Left lung (tissue), 14 donors: ENCODE measurements at places on chromosomes 7 and 10.
A peak's percentile ranks its signal among the peaks of the same experiment; 100 is the strongest.

GRCh38 chr7:48760528-48761265 lies 163.7 kb upstream of the CDC14C start:
- no peaks in the 10 kb centered on the region for H3K36me3 ChIP-seq
- H3K27ac ChIP-seq = no peak overlapping the region
- no peak for DNase-seq
- H3K27me3 ChIP-seq = no peaks in the 10 kb centered on the region
- no peak overlapping the region for H3K4me3 ChIP-seq
- no peaks in the 10 kb centered on the region for H3K4me1 ChIP-seq

DNA sequence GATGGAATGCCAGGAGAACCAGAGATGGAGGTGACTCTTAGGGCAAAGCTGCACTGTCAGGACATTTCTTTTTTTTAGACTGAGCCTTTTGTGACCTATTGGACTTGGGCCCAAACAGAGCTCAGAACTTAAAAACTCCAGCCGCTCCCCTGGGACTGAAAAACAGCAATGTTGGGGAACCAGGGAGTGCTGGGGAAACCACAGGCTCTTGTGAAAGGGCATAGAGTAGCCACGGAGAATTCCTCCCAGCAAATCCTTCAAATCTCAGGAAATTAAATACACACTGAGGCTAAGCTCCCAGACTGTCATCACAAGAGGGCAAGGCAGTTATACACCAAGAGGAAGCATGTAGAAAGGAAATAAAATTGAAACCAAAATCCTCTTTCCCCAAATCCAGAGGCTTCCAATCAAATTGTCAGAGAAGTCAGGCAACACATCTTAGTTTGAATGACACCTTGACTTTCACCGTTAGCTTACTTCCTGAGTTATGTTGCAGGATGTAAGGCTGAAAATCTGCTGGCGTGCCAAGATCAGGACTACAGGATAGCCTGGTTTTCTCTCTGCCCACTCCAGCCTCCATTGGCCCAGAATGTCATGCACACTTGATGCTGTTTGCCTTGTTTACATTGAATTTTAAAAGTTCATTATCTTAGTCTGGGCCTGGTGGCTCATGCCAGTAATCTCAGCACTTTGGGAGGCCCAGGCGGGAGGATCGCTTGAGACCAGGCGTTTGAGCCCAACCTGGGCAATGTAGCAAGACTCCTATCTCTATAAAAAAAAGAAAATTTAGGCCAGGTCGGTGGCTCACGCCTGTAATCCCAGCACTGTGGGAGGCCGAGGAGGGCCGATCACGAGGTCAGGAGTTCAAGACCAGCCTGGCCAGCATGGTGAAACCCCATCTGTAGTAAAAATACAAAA lies 2.6 kb upstream of the RFC2 start:
- H3K27me3 ChIP-seq = no peaks in the 10 kb centered on the region
- H3K4me3 ChIP-seq = no peak overlapping the region
- DNase-seq = no peak
- H3K36me3 ChIP-seq = no peaks in the 10 kb centered on the region
- H3K4me1 ChIP-seq = peaks cover 20% of the 10 kb centered on the region

DNA sequence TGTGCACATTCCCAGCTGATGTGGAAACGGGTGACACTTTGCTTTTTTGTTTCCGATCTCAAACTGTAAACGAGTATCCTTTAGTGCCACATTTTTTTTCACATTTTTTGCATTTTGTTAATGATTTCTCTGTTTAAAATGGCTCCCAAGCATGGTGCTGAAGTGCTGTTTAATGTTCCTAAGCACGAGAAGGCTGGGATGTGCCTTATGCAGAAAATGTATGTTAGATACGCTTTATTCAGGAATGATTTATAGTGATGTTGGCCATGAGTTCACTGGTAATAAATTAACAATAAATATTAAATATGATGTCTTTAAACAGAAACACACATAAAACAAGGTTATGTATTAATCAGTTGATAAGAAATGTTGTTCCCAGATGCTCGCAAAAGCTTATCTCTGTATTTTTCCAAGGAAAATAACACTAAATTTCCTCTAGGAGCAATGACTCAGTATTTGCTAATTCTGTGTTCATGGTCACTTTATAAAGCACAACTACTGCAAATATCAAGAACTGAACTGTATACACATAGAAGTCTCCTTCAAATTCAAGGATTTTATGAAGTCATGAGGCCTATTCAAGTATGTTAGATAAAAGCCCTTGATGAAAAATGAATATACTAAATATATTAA lies 305.9 kb upstream of the SMIM30 start:
- DNase-seq = no peak
- no peak overlapping the region for H3K4me3 ChIP-seq
- H3K36me3 ChIP-seq = no peaks in the 10 kb centered on the region
- H3K4me1 ChIP-seq = no peaks in the 10 kb centered on the region
- no peaks in the 10 kb centered on the region for H3K27me3 ChIP-seq

GRCh38 chr10:6388261-6388893 lies 185.6 kb downstream of the PFKFB3 start:
- no peak overlapping the region for H3K27ac ChIP-seq
- no peaks in the 10 kb centered on the region for H3K27me3 ChIP-seq
- H3K4me1 ChIP-seq = no peaks in the 10 kb centered on the region

GRCh38 chr7:18573410-18574234 lies 78.1 kb downstream of the HDAC9 start:
- no peak overlapping the region for H3K27ac ChIP-seq
- DNase-seq = no peak
- no peaks in the 10 kb centered on the region for H3K4me1 ChIP-seq

- no peak overlapping the region for H3K4me3 ChIP-seq
- no peak overlapping the region for H3K27ac ChIP-seq
- no peaks in the 10 kb centered on the region for H3K4me1 ChIP-seq
- peaks cover 18% of the 10 kb centered on the region for H3K27me3 ChIP-seq
These were observed 200.8 kb upstream of the PFKP start for GRCh38 chr10:2866569-2866968.

- no peak overlapping the region for H3K27ac ChIP-seq
- no peaks in the 10 kb centered on the region for H3K27me3 ChIP-seq
- H3K4me1 ChIP-seq = no peaks in the 10 kb centered on the region
- H3K4me3 ChIP-seq = no peak overlapping the region
These were observed 181.4 kb downstream of the GNAT3 start for GRCh38 chr7:80330434-80330833.

DNA sequence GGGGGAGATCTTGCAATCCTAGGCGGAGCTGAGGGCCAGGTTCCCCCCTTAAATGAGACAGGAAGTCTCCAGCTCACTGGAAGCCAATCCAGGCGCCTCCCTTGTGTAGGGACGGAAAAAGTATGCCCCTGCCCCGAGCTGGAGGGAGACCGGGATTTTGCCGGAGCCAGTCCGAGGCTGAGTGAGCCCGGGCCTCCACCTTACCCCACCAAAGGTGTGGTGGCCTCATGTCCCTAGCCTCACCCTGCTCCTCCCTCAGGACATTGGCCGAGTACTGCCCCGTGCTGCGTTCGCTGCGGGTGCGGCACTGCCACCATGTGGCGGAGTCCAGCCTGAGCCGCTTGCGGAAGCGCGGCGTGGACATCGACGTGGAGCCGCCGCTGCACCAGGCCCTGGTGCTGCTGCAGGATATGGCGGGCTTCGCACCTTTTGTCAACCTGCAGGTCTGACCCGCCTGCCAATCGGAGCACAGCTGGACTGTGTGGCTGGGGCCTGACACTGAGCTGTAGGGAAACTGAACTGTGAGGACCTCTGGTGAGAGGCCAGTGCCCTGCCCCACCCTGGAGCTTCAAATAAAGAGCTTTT lies 2.0 kb downstream of the FBXL15 start:
- no peaks in the 10 kb centered on the region for H3K27me3 ChIP-seq
- H3K4me3 ChIP-seq = peak overlapping the region; percentile 98
- DNase-seq = peak; percentile 97
- no peaks in the 10 kb centered on the region for H3K36me3 ChIP-seq
- H3K27ac ChIP-seq = peak overlapping the region; percentile 91

GRCh38 chr10:30448092-30448491 lies 14.1 kb downstream of the MAP3K8 start:
- peaks cover 6% of the 10 kb centered on the region for H3K4me1 ChIP-seq
- no peaks in the 10 kb centered on the region for H3K27me3 ChIP-seq
- no peak for DNase-seq
- H3K36me3 ChIP-seq = peaks cover 87% of the 10 kb centered on the region

DNA sequence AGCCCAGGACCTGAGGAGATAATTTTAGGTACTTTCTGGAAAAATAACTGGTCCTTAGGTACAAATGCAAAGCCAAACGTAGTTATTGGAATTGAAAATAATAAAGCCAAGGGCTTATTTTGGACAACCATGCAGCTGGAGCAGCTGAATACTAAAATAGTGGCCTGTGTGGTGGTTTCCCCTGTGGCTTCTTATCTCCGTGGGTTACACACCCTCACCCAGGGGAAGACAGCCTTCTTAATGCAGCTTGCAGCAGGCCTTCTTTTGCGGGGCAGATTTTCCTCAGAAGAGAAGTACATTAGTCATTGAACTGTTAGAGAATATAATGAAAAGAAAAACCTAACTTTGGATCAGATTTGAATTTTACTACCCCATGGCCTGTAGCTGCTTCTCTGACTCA lies 133.5 kb downstream of the ST7 start:
- H3K36me3 ChIP-seq = no peaks in the 10 kb centered on the region
- DNase-seq = no peak
- peaks cover 10% of the 10 kb centered on the region for H3K4me1 ChIP-seq
- no peak overlapping the region for H3K4me3 ChIP-seq
- no peaks in the 10 kb centered on the region for H3K27me3 ChIP-seq

- no peak overlapping the region for H3K27ac ChIP-seq
- peaks cover 6% of the 10 kb centered on the region for H3K4me1 ChIP-seq
- peak; percentile 82 for DNase-seq
- no peak overlapping the region for H3K4me3 ChIP-seq
- no peaks in the 10 kb centered on the region for H3K36me3 ChIP-seq
These were observed 98.4 kb upstream of the HABP2 start for GRCh38 chr10:113454341-113455061.

DNA sequence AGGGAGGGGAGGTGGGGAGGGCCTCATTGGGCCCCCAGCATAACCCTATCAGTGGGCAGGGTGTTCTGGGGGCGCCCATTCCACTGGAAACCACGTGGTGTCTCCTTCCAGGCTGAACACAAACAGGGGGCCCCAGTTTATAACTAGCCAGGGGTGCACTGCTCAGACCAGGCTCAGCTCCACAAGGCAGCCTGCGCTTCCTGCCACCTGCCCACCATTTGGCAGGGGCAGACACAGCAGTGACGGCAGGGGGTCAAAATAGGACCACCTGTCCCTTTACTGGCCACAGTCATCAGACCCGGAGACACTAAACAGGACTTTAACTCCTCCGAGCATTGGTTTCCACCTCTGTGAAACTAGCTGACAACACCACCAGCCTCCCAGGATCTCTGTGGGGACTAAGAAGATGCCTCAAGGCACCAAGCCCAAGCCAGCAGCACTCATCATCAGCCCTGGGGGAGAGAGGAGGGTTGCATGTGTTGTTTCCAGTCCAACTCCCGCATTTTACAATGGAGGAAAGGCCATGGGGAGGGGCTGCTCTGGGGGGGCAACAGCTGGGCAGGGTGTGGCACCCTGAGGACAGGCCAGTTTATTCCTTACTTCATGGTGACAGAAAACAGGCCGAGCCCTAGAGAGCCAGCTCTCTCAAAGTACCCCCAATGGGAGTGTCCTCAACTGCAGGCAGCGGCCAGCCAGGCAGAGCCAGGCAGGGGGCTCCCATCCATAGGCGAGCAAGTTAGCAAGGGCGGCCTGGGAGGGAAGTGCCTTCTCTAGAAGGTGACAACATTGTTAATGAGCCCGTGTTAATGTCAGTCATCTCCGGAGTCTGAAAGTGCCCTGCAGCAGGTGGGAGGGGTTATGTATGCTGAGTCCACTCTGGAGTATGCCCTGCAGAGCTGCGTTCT lies 127.6 kb downstream of the TNS3 start:
- peaks cover 62% of the 10 kb centered on the region for H3K4me1 ChIP-seq
- no peak for DNase-seq
- H3K27ac ChIP-seq = peak overlapping the region; percentile 82
- H3K27me3 ChIP-seq = no peaks in the 10 kb centered on the region
- H3K36me3 ChIP-seq = no peaks in the 10 kb centered on the region

DNA sequence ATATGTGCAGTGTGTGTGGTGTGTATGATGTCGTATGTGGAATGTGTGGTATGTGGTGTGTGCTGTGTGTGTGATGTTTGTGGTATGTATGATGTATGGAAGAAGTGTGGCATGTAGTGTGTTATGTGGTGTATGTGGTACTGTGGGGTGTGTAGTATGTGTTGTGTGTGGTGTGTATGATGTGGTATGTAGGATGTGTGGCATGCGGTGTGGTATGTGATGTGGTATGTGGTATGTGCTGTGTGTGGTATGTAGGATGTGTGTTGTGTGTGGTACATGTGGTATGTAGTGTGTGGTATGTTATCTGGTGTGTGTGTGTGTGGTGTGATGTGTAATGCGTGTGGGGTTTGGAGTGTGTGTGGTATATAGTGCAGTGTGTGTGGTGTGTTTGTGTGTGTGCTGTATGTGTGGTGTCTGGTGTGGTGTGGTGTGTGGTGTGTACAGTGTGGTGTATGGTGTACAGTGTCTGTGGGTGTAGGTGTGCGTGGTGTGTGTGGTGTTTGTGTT lies 129.6 kb downstream of the ATP6V0E2 start:
- H3K27me3 ChIP-seq = no peaks in the 10 kb centered on the region
- no peaks in the 10 kb centered on the region for H3K36me3 ChIP-seq
- no peak for DNase-seq
- H3K27ac ChIP-seq = no peak overlapping the region

DNA sequence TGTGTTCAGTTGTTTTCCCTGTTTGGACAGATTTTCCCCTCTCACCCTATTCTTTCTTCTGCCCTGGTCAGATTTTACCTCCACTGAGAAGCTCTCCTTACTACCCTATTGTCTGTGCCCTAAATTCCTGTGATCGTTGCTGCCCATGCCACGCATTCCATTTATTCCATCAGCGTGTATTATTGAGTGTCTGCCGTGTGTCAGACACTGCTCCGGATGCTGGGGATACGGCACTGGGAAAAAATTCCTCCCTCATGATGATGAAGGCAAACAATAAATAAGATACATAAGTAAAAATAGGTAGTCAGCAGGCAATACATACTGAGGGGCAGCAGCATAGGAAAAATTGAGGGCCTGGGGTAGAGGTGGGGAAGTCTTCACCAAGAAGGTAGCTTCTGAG lies 86.8 kb downstream of the FANK1 start:
- H3K4me3 ChIP-seq = no peak overlapping the region
- no peak overlapping the region for H3K27ac ChIP-seq
- H3K36me3 ChIP-seq = no peaks in the 10 kb centered on the region
- no peaks in the 10 kb centered on the region for H3K27me3 ChIP-seq

- no peak overlapping the region for H3K27ac ChIP-seq
- no peak for DNase-seq
- H3K27me3 ChIP-seq = no peaks in the 10 kb centered on the region
- peaks cover 25% of the 10 kb centered on the region for H3K4me1 ChIP-seq
- no peaks in the 10 kb centered on the region for H3K36me3 ChIP-seq
These were observed 729 bp upstream of the TAF3 start for GRCh38 chr10:7817576-7817975.

DNA sequence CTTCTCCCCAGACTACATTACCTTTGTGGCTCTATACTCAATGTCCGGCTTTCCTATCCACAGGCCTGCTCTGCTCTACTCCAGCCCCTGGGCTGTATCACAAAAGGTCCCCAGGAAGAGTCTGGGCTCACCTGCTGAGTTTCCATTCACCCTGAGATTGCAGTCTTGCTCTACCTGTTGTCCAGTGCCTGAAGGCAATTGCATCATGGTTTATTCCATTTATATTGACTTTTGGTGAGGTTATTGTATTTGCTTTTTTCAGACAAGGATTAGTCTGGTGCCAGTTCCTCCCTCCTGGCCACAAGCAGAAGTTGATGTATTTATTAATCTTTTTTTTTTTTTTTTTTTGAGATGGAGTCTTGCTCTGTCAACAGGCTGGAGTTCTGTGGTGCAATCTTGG lies 273.1 kb downstream of the XPNPEP1 start:
- no peak for DNase-seq
- H3K4me1 ChIP-seq = no peaks in the 10 kb centered on the region
- H3K27ac ChIP-seq = no peak overlapping the region
- no peaks in the 10 kb centered on the region for H3K36me3 ChIP-seq
- H3K27me3 ChIP-seq = no peaks in the 10 kb centered on the region
